ENCODE measurements at places on chromosomes 1 and 21.
A peak's percentile ranks its signal among the peaks of the same experiment; 100 is the strongest.

DNA sequence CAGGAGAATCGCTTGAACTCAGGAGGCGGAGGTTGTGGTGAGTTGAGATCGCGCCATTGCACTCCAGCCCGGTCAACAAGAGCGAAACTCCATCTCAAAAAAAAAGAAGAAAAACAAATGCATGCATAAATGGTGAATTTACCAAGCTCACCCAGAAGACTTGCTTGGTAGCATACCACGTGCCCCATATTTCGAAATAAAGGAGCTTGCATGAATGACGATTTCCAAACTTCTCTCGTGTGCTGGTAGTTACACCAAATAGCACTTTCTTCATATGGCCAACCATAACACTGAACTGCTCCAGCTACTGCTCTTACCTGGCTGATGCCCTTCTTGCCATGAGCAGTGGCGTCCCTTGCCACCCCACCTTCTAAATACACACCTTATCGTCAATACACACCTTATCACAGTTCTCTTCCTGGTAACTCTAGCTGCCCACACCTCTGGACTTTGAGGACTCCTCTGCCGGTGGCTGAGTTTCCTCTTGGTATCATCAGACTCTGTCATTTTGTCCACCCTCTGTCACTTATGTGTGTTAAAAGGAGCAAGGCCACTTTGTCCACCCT lies 2.8 kb downstream of the DOP1B start:
- DNase-seq = no peak

GRCh38 chr1:74822851-74823401 lies 90.0 kb downstream of the TYW3 start:
- DNase-seq = no peak

DNA sequence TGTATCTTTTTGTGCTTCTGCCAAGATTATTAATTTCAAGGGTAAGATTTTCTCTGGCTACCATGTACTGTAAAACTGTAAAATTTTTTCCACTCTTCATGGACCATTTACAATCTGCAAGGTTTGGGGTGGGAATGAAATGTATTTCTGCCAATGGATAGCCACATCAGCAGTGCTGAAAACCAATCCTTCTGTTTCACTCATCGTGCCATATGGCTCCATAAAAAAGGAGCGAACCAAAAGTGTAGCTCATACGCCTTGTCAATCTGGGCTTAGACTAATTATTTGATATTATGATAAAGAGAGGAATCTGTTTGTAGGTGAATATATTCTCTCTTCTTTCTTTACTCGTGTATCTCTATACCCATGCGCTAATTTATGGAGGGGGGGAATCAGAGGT lies 3.0 kb upstream of the SLC44A5 start:
- no peak for DNase-seq

- DNase-seq = no peak
These were observed 255.4 kb upstream of the IRF2BP2 start for GRCh38 chr1:234865171-234866006.

- DNase-seq = no peak
These were observed 4.9 kb upstream of the HDGF start for GRCh38 chr1:156756355-156756754.

GRCh38 chr1:48093696-48094528 lies 96.7 kb upstream of the TRABD2B start:
- peak; percentile 44 for DNase-seq

DNA sequence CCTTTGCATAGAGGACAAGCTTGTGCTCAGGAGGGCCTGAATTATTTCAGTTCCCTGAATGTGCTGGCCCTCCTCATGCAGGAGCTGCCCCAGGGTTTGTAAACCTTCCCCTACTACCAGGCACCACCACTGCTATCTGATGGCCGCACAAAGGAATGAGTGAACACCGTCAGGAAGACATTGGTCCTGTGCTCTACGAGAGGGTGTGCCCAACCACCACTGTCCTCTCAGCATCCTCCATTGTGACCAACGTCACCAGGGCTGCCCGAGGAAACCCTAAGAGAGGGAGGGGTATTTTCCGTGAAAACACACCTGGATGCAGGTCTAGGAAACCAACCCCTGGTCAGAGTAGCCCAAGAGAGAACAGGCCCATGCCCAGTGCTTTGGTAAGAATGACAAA lies 657.5 kb downstream of the KIF26B start:
- DNase-seq = no peak

DNA sequence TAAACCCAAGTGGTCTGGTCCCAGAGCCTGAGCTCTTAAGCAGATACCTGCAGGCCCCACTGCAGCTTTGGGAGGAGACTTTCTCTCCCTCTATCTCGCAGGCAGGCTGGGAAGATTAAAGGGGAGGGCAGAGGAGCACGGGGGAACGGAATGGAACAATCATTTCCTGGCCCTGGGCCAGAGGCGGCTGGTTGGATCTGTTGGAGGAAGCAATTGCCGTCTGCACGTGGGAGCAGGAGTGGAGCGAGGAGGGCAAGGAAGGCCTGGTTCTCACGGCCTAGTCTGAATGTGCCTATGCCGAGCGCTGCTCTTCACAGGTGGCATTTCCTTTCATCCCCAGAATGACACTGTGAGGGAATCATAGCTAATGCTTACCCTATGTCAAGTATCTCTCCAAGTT lies 23.7 kb downstream of the NKAIN1 start:
- no peak for DNase-seq

DNA sequence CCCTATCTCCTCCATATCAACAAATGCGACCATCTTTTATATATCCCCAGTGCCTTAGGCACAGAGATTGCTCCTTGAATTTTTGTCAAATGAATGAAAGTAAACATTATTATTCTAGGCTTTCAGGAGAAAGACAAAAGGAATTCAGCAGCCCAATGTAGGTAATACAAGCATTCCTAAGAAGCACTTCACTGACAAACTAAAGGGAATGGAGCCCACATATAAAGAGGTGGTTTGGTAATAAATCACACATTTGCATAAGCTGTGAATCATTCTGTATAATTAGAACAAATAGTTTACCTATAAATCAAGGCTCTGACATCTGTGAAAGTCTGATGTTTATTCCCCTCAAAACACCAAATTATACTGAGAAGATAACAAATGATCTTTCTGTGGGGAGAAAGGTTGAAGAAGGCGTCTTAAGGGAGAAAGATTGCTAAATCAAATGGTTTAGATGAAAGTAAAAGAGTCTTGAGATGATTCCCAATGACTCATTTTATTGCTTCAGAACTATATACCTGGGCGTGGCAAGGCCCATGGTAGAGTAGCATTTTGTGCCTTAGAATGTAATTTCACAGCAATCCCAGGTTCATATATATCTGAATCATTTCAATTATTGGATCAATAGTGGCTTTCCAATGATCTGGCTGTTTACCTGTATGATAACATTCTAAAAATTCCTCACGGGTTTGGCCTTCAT lies 558.1 kb downstream of the AGBL4 start:
- no peak for DNase-seq

DNA sequence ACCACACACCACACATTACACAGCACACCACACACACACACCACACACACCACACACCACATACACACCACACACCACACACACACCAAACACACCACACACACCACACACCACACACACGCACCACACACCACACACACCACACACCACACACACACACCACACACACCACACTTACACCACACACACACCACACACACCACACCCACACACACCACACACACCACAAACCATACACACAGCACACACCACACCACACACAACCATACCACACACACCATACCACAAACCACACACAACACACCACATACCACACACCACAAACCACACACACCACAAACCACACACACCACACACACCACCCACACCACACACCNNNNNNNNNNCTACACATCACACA lies 40.9 kb upstream of the SIK1 start:
- DNase-seq = no peak

DNA sequence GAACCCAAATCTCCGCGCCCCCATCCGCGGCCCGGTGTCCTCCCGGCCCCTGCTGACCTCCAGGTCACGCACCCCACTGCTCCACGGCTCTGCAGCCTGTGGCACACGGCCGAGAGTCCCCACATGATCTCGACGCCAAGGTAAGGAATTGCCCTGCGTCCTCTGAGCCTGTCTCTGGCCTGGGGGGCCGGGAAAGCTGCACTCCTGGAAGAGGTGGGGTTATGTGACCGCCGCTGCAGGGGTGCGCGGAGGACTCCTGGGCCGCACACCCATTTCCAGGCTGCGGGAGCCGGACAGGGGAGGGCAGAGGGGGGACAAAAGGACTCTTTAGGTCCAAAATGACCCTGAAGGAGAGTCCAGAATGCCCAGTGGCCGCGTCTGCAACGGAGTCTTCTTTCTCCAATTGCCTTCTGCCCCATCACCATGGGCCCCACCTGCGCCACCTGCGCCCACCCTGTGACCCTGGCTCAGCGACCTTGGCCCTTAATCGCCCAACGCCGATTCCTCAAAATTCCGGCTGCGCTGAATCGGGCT lies 997 bp upstream of the SIM2 start:
- no peak for DNase-seq

GRCh38 chr21:28516021-28516420 lies 476.7 kb downstream of the LTN1 start:
- DNase-seq = no peak

- no peak for DNase-seq
These were observed 33.2 kb upstream of the SLC19A1 start for GRCh38 chr21:45575304-45575992.

GRCh38 chr1:21594501-21594900 lies 74.7 kb downstream of the RAP1GAP start:
- DNase-seq = no peak

DNA sequence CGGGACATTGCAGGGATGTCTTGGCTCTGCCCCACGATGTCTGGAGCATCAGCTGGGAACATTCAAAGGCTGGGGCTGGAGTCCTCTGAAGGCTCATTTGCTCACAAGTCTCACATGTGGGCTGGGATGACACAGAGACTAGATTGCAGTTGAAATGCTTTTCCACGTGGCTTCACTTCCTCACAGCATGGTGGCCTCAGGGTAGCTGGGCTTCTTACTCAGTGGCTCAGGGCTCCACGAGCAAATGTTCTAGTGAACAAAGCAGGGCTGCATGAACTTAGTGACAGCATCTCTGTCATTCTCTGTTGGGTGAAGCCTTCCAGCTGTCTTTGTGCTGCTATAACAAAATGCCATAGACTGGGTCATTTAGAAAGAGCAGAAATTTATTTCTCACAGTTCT lies 247.0 kb upstream of the POU3F1 start:
- no peak for DNase-seq

- no peak for DNase-seq
These were observed 73.7 kb downstream of the SPATA46 start for GRCh38 chr1:162303004-162303344.

- no peak for DNase-seq
These were observed 2.3 kb downstream of the LHX9 start for GRCh38 chr1:197919346-197920066.

DNA sequence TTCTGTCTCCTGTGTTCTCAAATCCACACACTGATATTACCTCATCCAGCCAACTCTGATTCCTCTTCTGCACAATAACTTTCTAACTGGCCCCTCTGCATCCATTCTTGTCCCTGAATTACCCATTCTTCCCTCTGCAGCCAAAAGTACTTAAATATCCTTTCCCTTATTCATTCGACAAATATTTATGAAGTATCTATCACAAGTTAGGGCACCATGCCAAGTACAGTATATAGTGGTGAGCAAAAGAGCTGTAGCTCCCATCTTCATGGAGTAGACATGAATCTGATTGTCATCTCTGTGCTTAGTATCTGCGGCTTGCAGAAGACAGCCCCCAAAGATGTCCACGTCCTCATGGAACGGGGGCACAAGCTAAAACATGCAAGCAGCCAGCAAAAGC lies 316.8 kb downstream of the SETD4 start:
- DNase-seq = no peak

GRCh38 chr1:209937996-209938959 lies at the start of gene SYT14:
Gene SYT14, plus strand, starts transcription at chr1:209938217. Its CDS starts 48 bp downstream, at chr1:209938265.
- DNase-seq = no peak

- no peak for DNase-seq
These were observed 85.7 kb upstream of the CXADR start for GRCh38 chr21:17427157-17427556.

- no peak for DNase-seq
These were observed 6.2 kb downstream of the AHDC1 start for GRCh38 chr1:27597516-27598294.

- DNase-seq = no peak
These were observed 230.9 kb downstream of the LTN1 start for GRCh38 chr21:28761674-28762356.
